ENCODE measurements at places on chromosomes 12 and 14.

GRCh38 chr14:52254086-52254485, 13.4 kb upstream of the PTGDR start:
- DNase-seq = no peak

DNA sequence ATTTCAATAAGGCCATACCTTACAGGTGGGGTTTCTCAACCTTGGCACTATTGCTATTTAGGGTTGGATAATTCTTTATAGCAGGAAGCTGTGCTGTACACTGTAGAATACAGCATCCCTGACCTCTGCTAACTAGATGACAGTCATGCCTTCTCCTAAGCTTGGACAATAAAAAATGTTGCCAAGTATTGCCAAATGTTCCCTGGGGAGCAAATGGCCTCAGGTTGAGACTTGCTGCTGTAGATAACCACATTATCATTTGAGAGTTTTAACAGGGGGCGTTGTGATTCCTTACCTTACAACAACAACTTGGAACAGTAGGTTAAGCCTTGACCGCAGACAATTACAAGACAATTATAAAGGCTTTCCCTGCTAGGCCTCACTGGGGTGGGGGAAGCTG, 1073.6 kb upstream of the TMEM132C start:
- DNase-seq = no peak

DNA sequence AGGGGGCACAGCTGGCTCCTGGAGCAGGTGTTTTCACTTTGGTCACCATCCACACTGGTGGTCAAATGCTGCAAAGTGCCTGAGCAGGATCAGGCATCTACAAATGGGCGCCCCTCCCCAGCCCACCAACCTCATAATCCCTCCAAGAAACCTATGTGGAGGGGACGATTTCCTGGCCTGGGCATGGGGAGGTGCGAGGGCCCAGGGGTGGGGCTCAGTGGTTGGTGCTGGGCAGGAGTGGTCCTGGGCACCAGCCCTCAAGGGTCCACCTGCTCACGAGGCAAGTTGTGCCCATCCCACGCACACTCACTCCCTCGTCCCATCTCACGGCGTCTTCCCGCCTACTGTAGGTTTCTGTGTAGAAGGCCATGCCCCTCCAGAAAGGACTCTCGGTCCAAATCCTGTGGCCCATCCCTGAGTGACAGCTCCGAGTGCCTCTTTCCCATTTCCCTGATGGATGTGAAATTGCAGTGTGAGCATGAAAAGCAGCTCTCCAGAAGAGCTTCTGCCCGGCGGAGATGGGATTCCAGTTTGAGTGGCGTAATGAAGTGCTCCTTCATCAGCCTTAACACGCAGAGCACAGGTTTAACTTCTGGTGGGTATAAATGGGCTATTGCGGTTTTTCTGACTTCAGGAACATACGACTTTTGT, 36.9 kb downstream of the SLC15A4 start:
- no peak for DNase-seq

- no peak for DNase-seq
These were observed 21.2 kb downstream of the CCDC92 start for GRCh38 chr12:123951467-123951866.
